Activated T-cell treated with anti-CD3 and anti-CD28 coated beads, Interleukin-2, amount 50 U/mL, for 48 hours (primary cell): ENCODE measurements at places on chromosomes 5 and 9.

- no peak for DNase-seq
Measured at GRCh38 chr9:35673132-35674024, at the start of gene CA9. TSS of gene CA9 (plus strand) at chr9:35673928. CDS start at chr9:35673960, 32 bp downstream.

DNA sequence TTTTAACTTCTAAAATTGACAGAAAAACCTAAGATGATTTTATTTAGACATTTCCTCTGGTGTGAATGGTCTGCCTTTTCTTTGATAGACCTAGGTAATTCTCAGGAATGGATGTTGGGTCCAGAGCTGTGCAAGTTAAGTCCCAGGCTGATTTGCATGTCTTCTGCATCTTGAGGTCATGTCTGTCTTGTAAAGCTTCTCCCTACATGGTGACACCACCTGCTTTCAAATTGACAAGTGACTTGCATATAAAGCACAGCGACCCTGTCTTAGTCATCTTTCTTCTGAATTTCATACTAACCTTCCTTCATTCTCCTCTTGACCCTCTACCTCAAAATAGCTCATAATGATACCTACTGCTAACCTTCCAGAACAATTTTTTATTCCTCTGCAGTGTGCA is 29.2 kb downstream of the OSTF1 start:
- no peak for DNase-seq

DNA sequence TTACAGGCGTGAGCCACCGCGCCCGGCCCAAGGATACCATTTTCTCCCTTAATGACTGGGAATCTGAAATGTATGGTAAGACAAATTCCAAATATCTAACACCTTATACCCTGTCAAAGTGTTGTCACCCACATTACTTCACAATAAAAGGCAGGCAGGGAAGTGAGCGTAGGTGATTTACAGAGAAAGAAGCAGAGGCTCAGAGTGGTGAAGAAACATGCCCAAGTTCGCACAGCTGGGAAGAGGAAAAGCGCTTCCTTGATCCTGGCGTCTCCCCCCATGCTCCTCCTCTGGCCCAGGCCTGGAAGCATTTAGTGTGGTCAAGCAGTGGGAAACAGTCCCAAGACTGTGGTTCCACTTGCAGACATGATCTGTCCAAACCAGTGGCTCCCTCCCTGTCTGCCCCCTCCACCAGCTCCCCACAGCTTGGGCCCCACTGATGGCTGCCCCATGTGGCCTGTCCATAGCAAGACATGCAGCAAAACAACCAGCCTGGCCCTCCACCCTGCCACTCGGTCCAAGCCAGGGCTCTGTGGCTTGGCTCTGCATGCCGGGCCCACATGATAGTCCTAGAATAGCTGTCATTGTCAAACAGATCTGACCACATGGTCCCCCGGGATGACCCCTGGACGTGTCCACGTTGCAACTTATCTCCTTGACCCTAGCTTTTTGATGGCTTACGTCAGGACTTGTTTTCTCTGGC is 107.2 kb downstream of the TTLL11 start:
- DNase-seq, result no peak

DNA sequence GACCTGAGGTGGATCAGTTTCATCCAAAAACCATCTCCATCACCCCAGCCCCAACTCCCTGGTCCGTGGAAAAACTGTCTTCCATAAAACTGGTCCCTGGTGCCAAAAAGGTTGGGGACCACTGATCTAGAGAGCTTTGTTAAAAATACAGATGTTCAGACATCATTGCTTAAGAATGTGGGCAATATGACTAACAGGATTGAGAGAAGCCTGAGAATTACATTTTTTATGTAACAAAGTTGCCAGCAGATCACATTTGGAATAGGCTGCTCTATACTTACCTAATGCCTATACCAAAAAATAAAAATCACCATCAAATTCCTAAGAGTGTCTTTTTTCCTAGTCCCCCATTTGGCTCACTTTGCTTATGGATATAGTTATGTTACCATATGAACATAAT is 143.3 kb downstream of the RAPGEF6 start:
- DNase-seq, result no peak

GRCh38 chr9:79387101-79387835 is 184.5 kb upstream of the TLE4 start:
- no peak for DNase-seq

DNA sequence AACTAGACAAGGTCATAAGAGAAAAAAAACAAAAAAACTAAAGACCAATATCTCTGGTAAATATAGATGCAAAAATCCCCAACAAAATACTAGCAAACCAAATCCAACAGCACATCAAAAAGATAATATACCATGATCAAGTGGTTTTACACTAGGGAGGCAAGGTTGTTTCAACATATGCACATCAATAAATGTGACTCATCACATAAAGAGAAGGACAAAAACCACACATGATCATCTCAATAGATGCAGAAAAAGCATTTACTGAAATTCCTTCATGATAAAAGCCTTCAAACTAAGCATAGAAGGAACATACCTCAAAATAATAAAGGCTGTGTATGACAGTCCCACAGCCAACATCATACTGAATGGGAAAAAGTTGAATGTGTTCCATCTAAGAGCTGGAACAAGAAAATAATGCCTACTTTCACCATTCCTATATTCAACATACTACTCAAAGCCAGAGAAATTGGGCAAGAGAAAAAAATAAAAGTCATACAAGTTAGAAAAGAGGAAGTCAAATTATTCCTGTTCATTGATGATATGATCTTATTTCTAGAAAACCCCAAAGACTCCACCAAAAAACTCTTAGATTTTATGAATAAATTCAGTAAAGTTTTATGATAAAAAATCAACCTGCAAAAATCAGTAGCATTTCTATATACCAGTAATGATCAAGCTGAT is 72.2 kb upstream of the FAM169A start:
- DNase-seq, result no peak

DNA sequence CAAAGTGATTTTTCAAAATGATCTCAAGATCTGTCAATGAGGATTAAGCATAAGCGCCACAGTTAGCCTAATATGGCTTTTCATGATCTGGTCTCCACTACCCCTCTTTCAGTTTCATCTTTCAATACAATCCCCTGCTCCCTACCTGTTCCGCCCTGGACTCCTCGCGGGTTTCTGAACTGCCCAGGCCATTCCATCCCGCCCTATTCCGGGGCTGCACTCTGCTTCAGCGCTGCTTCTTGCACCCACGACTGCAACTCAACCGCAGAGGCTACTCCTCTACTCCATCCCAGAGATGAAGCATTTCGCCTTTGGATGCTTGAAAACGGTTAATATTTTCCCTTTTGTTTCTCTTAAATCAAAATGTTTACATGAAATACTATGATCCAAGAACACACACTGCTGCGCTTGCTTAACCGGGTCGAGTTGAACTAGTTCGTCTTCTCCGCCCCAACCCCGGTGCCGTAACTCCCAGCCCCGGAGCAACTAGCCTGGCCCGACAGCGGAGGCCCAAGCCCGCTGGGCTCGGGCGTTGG is 716 bp upstream of the OTULIN start:
- no peak for DNase-seq

DNA sequence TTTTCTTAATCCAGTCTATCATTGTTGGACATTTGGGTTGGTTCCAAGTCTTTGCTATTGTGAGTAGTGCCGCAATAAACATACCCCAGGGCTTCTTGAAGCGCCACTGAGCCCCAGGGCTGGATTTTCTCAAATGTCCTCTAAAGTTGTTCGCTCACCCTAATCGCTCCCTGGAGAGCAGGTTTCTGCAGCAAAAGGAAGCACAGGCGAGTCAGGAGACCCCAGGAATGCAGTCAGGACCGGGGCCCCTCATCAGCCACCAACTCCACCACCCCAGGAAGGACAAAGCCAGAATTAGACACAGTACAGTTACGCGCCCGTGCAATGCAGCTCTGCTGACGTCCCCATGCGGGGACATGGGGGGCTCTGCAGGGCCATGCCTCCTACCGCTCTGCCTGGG is 15.7 kb upstream of the OBP2B start:
- DNase-seq, result peak; percentile 8

DNA sequence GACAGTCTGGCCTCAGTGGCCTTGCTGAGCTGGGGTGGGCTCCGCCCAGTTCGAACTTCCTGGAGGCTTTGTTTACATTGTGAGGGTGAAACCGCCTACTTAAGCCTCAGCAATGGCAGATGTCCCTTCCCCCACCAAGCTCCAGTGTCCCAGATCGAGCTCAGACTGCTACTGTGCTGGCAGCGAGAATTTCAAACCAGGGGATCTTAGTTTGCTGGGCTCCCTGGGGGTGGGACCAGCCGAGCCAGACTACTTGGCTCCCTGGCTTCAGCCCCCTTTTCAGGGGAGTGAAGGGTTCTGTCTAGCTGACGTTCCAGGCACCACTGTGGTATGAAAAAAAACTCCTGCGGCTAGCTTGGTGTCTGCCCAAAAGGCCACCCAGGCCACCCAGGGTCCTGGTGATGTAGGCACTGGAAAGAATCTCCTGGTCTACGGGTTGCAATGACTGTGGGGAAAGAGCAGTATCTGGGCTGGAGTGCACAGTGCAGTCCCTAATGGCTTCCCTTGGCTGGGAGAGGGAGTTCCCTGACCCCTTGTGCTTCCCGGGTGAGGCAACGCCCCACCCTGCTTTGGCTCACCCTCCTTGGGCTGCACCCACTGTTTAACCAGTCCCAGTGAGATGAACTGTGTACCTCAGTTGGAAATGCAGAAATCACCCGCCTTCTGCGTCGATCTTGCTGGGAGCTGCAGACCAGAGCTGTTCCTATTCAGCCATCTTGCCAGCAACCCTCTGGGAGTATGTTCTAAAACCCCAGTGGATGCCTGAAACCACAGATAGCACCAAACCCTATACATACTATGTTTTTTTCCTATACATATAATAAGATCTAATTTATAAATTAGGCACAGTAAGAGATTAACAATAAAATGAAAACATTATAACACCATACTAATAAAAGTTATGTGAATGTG is 95.5 kb downstream of the TMEM161B start:
- DNase-seq, result no peak

- DNase-seq, result no peak
Measured at GRCh38 chr9:109886617-109887016, 106.6 kb downstream of the PALM2AKAP2 start.

- no peak for DNase-seq
Measured at GRCh38 chr9:77802515-77803293, 154.6 kb upstream of the GNA14 start.

- no peak for DNase-seq
Measured at GRCh38 chr5:74120585-74120984, 494.6 kb downstream of the ARHGEF28 start.

GRCh38 chr5:41127967-41128690 is 57.0 kb upstream of the MROH2B start:
- no peak for DNase-seq

- DNase-seq, result no peak
Measured at GRCh38 chr9:5631026-5631425, 2.1 kb downstream of the RIC1 start.

DNA sequence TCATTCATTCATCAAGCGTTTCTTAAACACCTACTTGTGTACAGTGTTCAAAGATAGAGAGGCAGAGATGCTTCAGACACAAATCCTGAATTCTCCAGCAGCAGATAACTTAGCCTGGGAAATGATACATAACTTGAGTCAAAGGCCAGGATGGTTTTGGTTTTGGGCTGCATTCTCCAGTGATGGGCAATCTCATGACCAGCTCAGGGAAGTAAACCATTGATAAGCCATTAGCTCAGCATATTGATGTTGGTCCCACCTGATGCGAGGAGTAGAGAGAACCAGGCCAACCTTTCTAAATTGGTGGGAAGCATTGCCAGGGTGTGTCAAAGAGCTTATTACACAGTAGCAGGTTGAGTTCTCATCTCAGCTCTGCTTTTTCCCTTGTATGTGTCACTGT is 53.0 kb downstream of the SH3RF2 start:
- DNase-seq, result no peak

DNA sequence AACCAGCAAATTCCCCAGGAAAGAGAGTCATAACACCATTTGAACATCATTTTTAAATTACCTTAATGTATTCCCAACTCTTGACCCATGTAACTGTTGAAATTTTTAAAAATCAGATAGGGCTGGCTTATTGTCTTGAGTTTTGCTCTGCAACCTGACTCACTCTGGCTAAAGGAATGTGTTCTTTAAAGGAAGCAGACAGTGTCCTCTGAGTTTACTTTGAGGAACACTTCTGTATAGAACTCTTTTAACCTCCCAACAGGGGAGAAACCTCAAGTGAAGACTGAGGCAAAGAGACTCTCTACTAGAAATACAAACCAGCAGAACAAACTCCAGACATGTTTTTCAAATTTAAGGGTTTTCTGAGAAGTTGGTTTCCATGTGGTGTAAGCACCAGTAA is 248.9 kb downstream of the CWC27 start:
- DNase-seq, result no peak

- no peak for DNase-seq
Measured at GRCh38 chr5:129460672-129460935, 506 bp downstream of the ADAMTS19 start.

- no peak for DNase-seq
Measured at GRCh38 chr9:127960410-127961154, 20.2 kb downstream of the EEIG1 start.

- DNase-seq, result no peak
Measured at GRCh38 chr5:115336201-115336720, 39.8 kb upstream of the CCDC112 start.

DNA sequence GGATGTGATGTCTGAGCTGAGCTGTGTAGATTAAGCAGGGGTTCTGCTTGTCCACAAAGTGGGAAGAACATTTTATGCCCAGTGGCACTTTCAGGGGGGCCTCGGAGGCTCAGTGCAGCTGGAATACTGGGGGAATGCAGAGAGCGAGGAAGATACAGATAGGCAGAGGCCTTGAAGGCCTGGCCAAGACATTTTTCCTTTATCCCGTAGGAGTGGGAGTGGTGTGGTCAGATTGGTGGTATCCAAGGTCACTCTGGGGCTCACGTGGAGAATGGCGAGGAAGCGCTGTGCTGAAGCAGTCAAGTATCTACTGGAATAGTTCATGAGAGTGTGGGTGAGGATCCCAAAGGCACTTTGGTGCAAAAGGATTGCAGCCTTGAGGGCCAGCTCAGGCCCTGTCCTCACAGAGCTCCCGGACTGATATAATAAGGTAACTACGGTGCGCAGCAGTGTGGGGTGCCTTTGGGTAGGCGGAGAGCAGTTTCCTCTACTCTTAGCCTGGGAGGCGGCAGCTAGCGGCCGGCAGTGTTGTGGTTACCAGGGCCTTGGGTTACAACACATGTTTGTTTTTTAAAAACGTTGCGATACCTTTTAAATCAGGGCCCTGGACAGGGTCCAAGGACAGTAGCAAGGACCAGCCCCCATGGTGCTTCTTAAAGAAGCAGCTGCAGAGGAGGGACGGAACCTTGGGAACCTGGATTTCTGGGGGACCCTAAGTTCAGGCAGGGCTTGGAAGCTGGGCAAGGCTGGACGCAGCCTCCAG is 10.8 kb upstream of the CCDC69 start:
- no peak for DNase-seq

DNA sequence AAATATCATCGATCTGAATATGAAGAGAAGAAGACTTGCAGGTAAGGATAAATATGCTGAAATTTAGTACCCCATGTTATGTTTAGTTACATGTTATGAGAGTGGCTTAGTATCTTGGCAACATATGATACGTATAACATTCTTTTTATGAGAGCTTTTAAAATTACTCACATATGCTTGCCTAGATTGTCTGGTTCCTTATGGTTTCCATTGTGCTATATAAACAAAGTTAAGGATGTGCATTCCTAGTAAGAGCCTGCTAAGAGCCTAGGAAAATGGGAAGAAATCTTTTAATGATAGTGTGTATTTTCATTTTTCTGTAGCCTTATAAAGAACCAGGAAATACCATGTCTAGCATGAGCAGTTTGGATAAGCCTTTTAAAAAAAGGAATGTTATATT is 112.0 kb upstream of the KCNN2 start:
- no peak for DNase-seq
